ENCODE measurements at places on chromosomes 12 and 14.

- no peak for DNase-seq
Measured at GRCh38 chr12:67579662-67580003, 68.9 kb upstream of the DYRK2 start.

DNA sequence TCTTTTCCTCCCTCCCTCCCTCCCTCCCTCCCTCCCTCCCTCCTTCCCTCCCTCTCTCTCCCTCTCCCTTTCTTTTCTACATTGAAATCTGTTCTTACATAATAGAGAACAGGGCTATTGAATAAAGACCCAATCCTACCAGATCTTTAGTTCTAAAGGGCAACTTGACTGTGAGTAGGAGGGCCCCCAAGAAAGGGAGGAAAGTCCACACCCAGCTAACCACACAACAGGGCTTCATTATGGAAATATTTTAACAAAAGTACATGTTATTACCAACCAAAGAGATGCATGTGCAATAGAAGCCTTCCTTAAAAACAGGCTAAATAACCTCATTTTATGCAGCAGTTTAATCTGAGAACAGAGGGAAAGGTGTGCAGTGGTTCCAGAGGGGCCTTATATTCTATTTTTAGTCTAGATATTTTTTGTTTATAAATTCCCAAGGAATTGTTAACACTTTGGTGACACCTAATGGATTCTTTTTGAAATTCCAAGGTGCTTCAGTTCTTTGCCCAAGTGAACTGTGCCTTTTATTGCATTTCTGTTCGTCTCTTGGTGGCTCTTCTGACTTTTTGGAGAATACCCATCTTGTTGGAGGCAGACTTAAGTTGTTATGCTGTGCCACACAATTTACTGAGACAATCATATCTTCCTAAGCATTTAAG is 63.0 kb downstream of the GNS start:
- peak; percentile 34 for DNase-seq

DNA sequence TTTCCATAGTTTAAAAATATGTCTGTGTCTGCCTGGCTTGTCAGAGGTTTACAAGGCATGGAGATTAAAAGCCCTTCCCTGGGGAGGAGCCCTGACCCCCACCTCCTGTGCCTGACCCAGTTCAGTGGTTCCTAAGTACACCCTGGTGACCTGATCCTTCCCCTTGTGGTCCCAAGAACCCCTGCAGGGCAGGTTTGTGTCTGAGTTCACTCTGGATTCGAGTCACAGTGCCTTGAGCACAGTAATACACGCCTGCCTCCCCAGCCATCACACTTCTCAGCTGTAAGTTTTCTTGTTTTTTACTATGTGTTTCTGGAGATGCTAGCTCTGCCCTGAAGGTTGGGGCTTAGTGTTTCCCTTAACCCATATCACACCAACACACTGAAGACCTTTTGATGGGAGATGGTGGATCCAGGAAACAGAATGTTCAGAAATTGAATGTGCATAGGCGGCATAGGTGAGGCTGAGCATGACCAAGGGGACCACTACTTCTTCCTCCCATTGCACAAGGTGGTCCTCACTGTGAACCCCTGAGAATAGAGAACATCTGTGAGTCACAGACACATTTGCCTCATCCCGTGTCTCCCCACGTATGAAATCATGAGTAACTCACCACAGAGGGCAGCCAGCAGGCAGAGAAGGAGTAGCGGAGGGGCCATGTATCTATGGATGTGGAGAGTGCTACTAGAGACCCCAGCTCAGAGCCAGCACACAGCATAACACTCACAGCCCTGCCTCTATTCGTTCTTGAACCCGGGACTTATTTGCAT is 962.9 kb downstream of the TMEM121 start:
- no peak for DNase-seq

DNA sequence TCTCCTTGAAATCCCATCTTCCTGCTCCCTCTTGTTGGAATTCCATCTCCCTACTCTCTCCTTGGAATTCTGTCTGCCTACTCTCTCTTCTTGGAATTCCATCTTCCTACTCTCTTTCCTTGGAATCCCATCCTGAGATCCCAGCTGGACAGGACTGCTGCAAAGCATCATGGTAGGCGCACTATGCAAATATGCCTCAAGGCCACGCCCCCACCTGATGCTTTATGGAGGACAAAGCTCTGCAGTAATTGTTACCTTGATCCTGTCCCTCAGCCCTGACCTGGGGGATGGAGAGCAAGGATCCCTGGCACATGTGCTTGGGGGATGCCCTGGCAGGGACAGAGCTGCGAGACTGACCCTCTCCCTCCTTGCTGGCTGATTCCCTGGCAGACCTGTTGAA is 185.6 kb downstream of the TBX5 start:
- no peak for DNase-seq

DNA sequence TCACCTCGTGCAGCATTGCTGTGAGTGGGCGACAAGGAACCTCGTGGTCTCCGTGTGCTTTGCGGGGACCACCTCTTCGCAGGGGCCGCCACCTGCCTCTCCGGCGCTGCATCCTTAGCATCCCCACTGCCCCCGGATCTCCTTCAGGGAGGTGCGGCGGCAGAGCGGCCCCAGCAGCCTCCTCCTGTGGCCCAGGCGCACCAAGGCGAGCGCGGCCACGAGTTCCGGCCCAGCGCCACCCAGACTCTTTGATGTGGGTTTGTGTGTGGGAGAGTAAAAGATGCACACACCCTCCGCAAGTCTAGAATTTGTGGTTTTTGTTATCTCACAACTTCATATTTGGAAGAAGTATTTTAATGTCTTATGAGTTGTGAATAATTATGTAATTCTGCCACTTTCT is 118.8 kb upstream of the DIO3 start:
- DNase-seq = no peak

DNA sequence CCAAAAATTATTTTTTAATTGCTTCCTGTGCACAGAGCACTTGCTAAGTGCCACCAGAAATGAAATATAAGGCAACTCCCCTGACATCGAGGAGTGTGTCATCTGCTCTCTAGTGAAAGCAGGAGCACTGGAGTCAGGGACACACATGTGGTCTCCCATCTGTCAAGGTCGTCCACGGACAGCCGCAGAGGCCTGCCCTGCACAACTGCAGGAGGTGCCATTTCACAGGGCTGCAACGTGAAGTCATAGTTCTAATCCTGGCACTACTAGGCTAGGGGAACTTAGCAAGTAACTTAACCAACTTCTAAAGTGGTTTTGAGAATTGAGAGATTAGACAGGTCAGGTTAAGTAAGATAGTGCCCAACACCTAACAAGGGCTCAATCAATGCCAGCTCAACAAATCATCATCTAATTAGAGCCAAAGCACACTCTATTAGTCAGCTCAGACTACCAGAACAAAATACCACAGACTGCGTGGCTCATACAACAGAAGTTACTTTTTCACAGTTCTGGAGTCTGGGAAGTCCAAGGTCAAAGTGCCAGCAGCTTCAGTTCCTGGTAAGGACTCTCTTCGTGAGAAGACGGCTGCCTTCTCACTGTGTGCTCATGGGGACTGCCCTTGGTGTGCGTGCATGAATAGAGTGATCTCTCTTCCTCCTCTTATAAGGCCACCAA is 30.7 kb downstream of the FOXN3 start:
- DNase-seq = no peak
